ENCODE measurements at places on chromosomes 2 and 18.
A peak's percentile ranks its signal among the peaks of the same experiment; 100 is the strongest.

DNA sequence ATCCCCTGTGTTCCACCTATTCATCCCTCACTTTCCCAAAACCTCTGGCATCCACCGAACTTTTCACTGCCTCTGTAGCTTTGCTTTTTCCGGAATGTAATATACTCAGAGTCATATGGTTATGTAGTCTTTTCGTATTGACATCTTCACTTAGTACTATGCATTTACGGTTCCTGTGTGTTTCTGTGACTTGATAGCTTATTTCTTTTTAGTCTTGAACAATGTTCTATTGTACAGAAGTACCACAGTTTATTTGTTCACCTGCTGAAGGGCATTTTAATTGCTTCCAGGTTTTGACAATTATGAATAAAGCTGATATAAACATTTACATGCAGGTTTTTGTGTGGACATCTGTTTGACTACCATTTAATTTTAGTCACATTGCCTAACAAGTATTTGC, 154.7 kb upstream of the DOK6 start:
- H3K4me3 ChIP-seq = no peak overlapping the region
- H3K4me1 ChIP-seq = no peaks in the 10 kb centered on the region
- DNase-seq = no peak
- no peaks in the 10 kb centered on the region for H3K27me3 ChIP-seq

- H3K4me1 ChIP-seq = no peaks in the 10 kb centered on the region
- H3K27me3 ChIP-seq = no peaks in the 10 kb centered on the region
- no peak overlapping the region for H3K27ac ChIP-seq
- no peaks in the 10 kb centered on the region for H3K36me3 ChIP-seq
- no peak overlapping the region for H3K4me3 ChIP-seq
Observed at GRCh38 chr2:211901226-211901846, 637.3 kb downstream of the ERBB4 start.

- peaks cover 4% of the 10 kb centered on the region for H3K36me3 ChIP-seq
- H3K4me1 ChIP-seq = peaks cover 35% of the 10 kb centered on the region
- H3K27me3 ChIP-seq = no peaks in the 10 kb centered on the region
- no peak overlapping the region for H3K4me3 ChIP-seq
- no peak overlapping the region for H3K27ac ChIP-seq
Observed at GRCh38 chr2:73944714-73945113, 18.0 kb downstream of the DGUOK start.

DNA sequence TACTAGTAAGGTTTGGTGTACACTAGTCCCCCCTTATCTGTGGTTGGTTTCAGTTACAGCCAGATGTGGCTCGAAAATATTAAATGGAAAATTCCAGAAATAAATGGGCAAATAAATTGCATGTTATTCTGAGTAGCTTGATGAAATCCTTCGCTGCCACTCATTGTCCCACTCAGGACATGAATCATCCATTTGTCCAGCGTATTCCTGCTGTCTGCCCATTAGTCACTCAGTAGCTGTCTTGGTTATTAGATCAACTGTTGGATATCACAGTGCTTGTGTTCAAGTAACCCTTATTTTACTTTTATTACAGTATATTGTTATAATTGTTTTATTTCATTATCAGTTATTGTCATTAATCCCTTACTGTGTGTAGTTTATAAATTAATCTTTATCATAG, 21.7 kb downstream of the ZDBF2 start:
- H3K27me3 ChIP-seq = no peaks in the 10 kb centered on the region
- H3K4me1 ChIP-seq = no peaks in the 10 kb centered on the region
- H3K27ac ChIP-seq = no peak overlapping the region
- DNase-seq = no peak

DNA sequence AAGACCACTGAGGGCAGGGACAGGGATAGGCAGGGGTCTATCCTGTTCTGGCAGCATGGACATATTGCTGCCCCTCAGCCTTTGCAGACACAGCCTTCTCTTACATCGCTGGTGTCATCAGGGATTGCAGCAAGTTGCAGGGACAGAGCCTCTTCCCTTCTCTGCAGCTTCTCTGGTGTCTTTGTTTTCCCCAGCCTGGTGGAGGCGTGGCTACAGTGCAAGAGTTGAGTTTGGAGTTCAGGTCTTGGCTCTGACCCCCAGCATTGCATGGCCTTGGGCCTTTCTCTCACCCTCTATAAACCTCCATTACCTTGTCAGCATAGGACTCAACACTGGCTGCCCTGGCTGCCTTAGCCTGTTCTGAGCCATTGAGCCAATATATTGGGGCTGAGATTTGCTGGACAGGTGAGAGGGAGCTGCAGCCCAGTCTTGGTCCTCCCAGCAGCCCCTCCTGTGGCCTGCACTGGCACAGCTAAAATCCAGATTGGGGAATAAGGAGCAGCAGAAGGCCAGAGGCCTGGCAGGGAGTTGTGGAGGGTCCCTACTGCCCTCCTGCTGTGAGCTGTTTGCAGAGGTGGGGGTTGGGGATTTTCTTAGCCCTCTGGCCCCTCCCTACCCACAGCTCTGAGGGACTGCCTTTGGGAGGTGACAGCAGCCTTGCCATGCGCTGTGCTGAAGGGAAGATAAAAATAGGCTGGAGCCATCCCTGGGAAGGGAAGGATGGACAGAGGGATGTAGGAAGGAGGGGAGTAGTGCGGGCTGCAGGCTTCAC, 22.8 kb downstream of the EHD3 start:
- peaks cover 6% of the 10 kb centered on the region for H3K36me3 ChIP-seq
- H3K4me3 ChIP-seq = peak overlapping the region; percentile 67

DNA sequence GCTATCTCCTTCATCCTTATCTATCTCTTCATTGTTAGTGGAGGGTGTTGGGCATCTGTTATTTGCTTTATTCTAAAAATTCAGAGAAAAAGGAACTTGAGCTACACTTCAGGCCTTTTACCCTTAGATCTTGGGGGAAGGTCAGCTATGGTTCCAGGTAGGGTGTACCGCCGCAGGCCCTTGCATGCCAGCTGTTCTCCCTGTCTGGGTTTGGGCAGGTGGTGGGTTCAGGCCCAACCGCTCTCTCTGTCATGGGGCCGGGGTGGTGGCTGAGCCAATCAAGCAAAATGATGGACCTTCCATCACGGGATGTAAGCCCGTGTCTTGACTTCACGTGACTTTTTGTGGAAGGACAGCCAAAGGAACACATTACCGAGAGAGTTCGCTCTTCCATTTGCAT, 231.1 kb downstream of the LDLRAD4 start:
- H3K27ac ChIP-seq = peak overlapping the region; percentile 27
- no peak overlapping the region for H3K4me3 ChIP-seq
- peaks cover 16% of the 10 kb centered on the region for H3K27me3 ChIP-seq
- no peaks in the 10 kb centered on the region for H3K36me3 ChIP-seq
- no peak for DNase-seq

GRCh38 chr2:22958308-22958707, 426.7 kb upstream of the KLHL29 start:
- no peak overlapping the region for H3K27ac ChIP-seq
- DNase-seq = no peak
- H3K4me3 ChIP-seq = no peak overlapping the region
- H3K27me3 ChIP-seq = peaks cover 4% of the 10 kb centered on the region
- H3K4me1 ChIP-seq = no peaks in the 10 kb centered on the region

DNA sequence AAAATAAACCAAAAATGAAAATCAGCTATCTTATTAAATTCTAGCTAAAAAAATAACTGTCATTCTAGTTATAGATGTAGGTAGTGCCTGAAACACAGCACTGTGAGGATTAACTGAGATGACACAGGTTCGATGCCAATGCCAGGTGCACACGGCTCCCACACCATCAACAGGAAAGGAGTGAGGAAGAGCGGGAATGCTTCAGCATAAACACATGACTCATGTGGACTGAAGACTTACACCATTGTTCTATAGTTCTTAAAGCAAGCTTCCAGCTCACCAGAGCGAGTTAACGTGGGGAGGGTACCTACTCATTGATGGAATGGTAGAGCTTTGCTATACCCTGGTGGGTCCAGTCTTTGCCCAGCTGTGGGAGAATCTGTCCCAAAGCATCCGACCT, 76.7 kb downstream of the EMILIN2 start:
- peaks cover 2% of the 10 kb centered on the region for H3K4me1 ChIP-seq
- no peak overlapping the region for H3K27ac ChIP-seq
- no peaks in the 10 kb centered on the region for H3K27me3 ChIP-seq
- H3K4me3 ChIP-seq = no peak overlapping the region
- peaks cover 25% of the 10 kb centered on the region for H3K36me3 ChIP-seq

Measured in naive B cell (primary cell).